ENCODE measurements at places on chromosomes 4 and X.

- no peaks in the 10 kb centered on the region for H3K27me3 ChIP-seq
- H3K27ac ChIP-seq = no peak overlapping the region
- no peaks in the 10 kb centered on the region for H3K36me3 ChIP-seq
- no peak overlapping the region for H3K4me3 ChIP-seq
Measured at GRCh38 chr4:137609718-137610430, 77.6 kb upstream of the PCDH18 start.

- no peak overlapping the region for H3K4me3 ChIP-seq
- H3K27me3 ChIP-seq = no peaks in the 10 kb centered on the region
- no peak overlapping the region for H3K27ac ChIP-seq
- no peak for DNase-seq
- no peaks in the 10 kb centered on the region for H3K36me3 ChIP-seq
Measured at GRCh38 chrX:16319929-16320328, 152.6 kb downstream of the MAGEB17 start.

- no peaks in the 10 kb centered on the region for H3K4me1 ChIP-seq
- no peaks in the 10 kb centered on the region for H3K27me3 ChIP-seq
- no peak for DNase-seq
- no peak overlapping the region for H3K4me3 ChIP-seq
- H3K27ac ChIP-seq = no peak overlapping the region
- no peaks in the 10 kb centered on the region for H3K36me3 ChIP-seq
Measured at GRCh38 chr4:169231647-169232262, 39.0 kb downstream of the SH3RF1 start.

- DNase-seq = no peak
- H3K27me3 ChIP-seq = no peaks in the 10 kb centered on the region
- no peaks in the 10 kb centered on the region for H3K4me1 ChIP-seq
- no peak overlapping the region for H3K4me3 ChIP-seq
- no peaks in the 10 kb centered on the region for H3K36me3 ChIP-seq
Measured at GRCh38 chr4:138977524-138977923, 38.1 kb upstream of the NOCT start.

DNA sequence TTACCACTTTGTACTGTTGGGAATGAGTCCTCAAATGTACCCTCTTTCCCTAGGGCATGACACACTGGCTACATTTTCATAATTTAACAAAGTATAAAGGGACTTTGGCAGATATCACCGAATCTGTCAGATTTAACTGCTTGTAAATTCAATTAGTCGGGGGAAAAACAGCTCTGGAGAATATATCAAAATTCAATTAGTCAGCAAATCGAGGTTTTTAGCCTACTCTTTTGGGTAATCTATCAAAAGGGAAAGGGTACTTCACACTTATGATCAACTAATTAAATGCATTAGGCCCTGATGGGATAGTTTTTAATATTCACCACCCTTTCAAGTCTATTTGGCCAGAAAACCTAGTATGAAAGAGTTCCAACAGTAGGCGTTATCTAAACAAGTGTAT, 141.0 kb downstream of the IL1RAPL2 start:
- no peaks in the 10 kb centered on the region for H3K4me1 ChIP-seq
- H3K27ac ChIP-seq = no peak overlapping the region
- H3K27me3 ChIP-seq = peaks cover 4% of the 10 kb centered on the region
- no peak overlapping the region for H3K4me3 ChIP-seq
- DNase-seq = no peak

GRCh38 chrX:147847999-147848398, 63.7 kb upstream of the FMR1 start:
- no peak for DNase-seq
- peaks cover 4% of the 10 kb centered on the region for H3K4me1 ChIP-seq
- H3K27ac ChIP-seq = no peak overlapping the region
- H3K36me3 ChIP-seq = no peaks in the 10 kb centered on the region

DNA sequence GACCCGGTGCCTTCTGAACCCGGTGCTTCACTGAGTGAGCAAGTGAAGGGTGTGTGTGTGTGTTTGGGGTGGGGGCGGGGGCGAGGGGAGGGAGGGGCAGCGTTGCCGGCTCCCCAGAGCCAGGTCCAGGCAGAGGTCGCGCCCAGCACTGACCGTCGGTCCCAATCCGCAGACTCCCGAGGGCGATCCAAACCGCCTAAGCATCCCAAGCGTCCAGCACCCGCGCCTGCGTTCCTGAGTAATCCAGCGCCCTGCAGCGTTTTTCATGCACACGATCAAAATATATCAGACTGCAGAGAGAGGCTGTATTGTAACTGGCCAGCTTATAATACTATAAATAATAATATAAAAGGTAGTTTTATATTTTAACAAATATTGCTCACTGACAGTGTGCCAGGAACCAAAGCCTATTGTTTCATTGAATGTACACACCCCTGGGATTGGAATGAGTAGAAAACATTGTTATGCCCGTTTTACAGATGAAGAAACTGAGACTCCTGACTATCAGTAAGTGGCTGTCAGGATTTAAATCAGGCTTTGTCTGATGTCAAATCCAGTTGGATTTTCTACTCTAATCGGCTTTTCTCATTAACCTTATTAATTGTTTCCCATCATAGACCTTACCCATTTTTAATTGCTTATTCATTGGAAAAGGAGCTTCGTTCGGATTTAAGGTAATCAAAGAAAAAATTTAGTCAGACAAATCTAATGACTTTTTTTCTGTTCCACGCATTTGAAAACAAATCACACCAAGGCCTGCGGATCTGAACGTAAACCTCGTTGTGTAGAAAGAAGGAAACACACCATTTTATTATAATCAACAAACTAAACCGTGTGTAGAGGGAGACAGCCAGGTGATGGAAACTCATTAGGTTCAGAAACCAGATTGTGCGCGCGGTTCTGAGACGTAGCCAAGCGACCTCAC, 4.0 kb upstream of the NKX3-2 start:
- H3K27me3 ChIP-seq = peaks cover 92% of the 10 kb centered on the region
- H3K4me3 ChIP-seq = peak overlapping the region; percentile 78
- H3K36me3 ChIP-seq = peaks cover 7% of the 10 kb centered on the region
- H3K4me1 ChIP-seq = peaks cover 27% of the 10 kb centered on the region

DNA sequence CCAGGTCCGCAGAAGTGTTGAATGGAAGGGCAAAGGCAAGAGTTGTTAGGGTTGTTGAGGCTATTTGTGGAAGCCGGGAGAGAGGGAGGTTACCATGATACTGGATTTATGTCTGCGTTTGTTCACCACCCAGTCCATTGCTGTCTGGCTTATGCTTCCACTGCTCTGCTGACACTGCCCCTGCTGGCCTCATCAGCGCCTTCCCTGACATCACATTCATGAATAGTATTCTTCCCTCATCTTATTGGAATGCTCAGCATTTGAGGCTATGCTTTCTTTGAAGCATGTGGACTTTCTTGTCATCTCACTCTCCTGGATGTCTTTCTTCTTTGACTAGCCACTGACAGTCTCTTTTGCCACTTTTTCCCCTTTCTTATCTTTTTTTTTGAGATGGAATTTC, 10.3 kb downstream of the GNL3L start:
- peaks cover 21% of the 10 kb centered on the region for H3K36me3 ChIP-seq
- H3K27ac ChIP-seq = no peak overlapping the region
- no peak for DNase-seq

GRCh38 chr4:181509073-181509472, 734.1 kb upstream of the TENM3 start:
- no peaks in the 10 kb centered on the region for H3K27me3 ChIP-seq
- H3K4me3 ChIP-seq = no peak overlapping the region

GRCh38 chr4:125043486-125043885, 271.3 kb upstream of the FAT4 start:
- no peaks in the 10 kb centered on the region for H3K27me3 ChIP-seq
- no peak overlapping the region for H3K27ac ChIP-seq
- DNase-seq = no peak
- H3K36me3 ChIP-seq = no peaks in the 10 kb centered on the region
- H3K4me3 ChIP-seq = no peak overlapping the region

- DNase-seq = no peak
- peak overlapping the region; percentile 87 for H3K4me3 ChIP-seq
- peaks cover 24% of the 10 kb centered on the region for H3K4me1 ChIP-seq
- H3K27ac ChIP-seq = peak overlapping the region; percentile 75
- peaks cover 6% of the 10 kb centered on the region for H3K36me3 ChIP-seq
Measured at GRCh38 chrX:40094900-40095582, 2.7 kb downstream of the BCOR start.

- peaks cover 1% of the 10 kb centered on the region for H3K36me3 ChIP-seq
- H3K4me3 ChIP-seq = peak overlapping the region; percentile 94
- peaks cover 27% of the 10 kb centered on the region for H3K4me1 ChIP-seq
- peaks cover 89% of the 10 kb centered on the region for H3K27me3 ChIP-seq
- peak; percentile 27 for DNase-seq
- H3K27ac ChIP-seq = peak overlapping the region; percentile 12
Measured at GRCh38 chr4:24471486-24472160, 112.7 kb downstream of the DHX15 start.

DNA sequence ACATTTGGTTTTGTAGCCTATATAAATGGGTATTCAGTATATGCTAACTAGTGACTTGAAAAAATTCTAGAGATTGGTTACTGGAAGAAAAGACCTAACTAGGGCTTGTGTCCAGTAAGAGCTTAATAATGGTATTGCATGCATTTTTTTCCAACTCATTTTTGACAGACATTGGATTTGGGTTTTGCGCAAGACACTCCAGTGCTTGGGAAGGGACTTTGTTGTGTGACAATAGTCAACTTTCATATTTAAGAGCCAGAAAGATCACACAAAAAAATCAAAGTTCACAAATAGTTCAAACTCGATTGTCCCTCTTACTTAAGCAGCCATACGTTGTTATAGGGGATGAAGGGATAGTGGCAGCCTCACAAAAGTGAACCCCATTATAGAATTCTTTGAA, 1.2 kb upstream of the HSD17B11 start:
- no peak overlapping the region for H3K4me3 ChIP-seq
- H3K36me3 ChIP-seq = peaks cover 12% of the 10 kb centered on the region
- H3K27ac ChIP-seq = no peak overlapping the region
- DNase-seq = no peak

GRCh38 chr4:68905598-68905938, 46.0 kb downstream of the UGT2A3 start:
- no peak overlapping the region for H3K27ac ChIP-seq
- no peak for DNase-seq
- no peaks in the 10 kb centered on the region for H3K27me3 ChIP-seq
- H3K4me3 ChIP-seq = no peak overlapping the region
- H3K36me3 ChIP-seq = no peaks in the 10 kb centered on the region

DNA sequence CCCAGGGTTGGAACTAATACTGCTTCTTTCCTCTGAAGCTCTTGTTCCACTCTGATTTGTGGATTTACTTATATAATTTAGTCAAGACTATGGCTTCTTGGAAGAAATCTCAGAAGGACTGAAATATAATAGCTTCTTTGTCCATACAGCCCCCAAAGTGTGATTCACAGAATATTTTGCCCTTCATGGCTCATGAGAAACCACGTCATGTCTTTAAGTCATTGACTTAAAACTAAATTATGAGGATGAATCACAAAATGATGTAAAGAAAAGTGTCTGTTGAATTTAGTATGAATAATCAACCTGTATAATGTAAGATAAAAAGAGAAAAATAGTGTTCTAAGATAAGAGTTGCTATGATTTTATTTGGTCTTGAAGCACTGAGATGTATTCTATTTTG, 43.3 kb upstream of the AGA start:
- H3K4me3 ChIP-seq = no peak overlapping the region
- H3K36me3 ChIP-seq = peaks cover 7% of the 10 kb centered on the region
- no peaks in the 10 kb centered on the region for H3K27me3 ChIP-seq
- H3K4me1 ChIP-seq = peaks cover 22% of the 10 kb centered on the region
- no peak for DNase-seq

GRCh38 chr4:189979196-189980047, 38.8 kb downstream of the FRG1 start:
- no peak for DNase-seq
- H3K27ac ChIP-seq = peak overlapping the region; percentile 43
- H3K27me3 ChIP-seq = no peaks in the 10 kb centered on the region
- no peaks in the 10 kb centered on the region for H3K4me1 ChIP-seq
- H3K4me3 ChIP-seq = no peak overlapping the region

- H3K27ac ChIP-seq = no peak overlapping the region
- no peaks in the 10 kb centered on the region for H3K36me3 ChIP-seq
- no peak for DNase-seq
- H3K27me3 ChIP-seq = no peaks in the 10 kb centered on the region
Measured at GRCh38 chr4:60241866-60242265, 958.3 kb upstream of the ADGRL3 start.

DNA sequence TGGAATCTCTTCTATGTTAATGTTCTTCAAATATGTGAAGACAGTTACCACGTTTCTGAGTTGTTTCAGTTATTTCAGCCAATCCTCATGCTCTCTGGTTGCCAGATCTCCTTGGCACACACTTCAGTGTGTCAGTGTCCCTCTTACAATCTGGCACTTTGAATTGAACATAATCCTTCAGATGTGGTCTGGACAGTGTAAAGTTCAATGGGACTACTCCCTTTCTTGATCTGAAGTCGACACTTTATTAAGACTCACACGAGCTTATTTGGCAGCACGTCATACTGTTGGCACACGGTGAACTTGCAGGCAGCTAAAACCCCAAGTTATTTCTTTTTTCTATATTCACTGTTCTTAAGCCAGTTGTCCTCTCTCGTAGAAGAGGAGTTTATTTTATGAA, 28.2 kb downstream of the ARSJ start:
- H3K4me3 ChIP-seq = no peak overlapping the region
- H3K27ac ChIP-seq = no peak overlapping the region
- DNase-seq = no peak
- peaks cover 4% of the 10 kb centered on the region for H3K27me3 ChIP-seq
- peaks cover 4% of the 10 kb centered on the region for H3K4me1 ChIP-seq
- H3K36me3 ChIP-seq = no peaks in the 10 kb centered on the region

GRCh38 chr4:42428036-42428435, 30.7 kb downstream of the SHISA3 start:
- DNase-seq = no peak
- H3K27ac ChIP-seq = no peak overlapping the region
- H3K4me1 ChIP-seq = no peaks in the 10 kb centered on the region
- peaks cover 14% of the 10 kb centered on the region for H3K36me3 ChIP-seq
- H3K4me3 ChIP-seq = no peak overlapping the region

DNA sequence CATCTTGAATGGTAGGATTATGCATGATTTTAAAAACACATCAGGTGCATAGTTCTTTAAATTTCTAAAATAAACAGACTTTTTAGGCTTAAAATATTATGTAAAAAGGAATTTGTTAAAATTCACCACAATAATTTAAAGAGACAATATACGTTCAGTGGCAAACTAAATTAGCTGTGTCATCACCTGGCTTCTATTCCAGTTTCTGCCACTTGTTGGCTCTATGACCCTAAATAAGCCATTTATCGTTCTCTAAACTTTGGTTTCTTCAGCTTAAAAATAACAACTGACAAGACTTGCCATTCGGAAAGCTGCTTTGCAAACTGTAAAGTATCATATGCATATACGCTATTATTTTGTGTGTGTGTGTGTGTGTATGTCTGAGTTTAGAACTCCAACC, 141.3 kb downstream of the MGST2 start:
- no peaks in the 10 kb centered on the region for H3K36me3 ChIP-seq
- no peak for DNase-seq
- H3K4me3 ChIP-seq = no peak overlapping the region
- no peaks in the 10 kb centered on the region for H3K27me3 ChIP-seq

- H3K27ac ChIP-seq = no peak overlapping the region
- DNase-seq = no peak
- H3K36me3 ChIP-seq = no peaks in the 10 kb centered on the region
- no peaks in the 10 kb centered on the region for H3K4me1 ChIP-seq
- H3K4me3 ChIP-seq = no peak overlapping the region
Measured at GRCh38 chr4:133921280-133922195, 280.1 kb downstream of the PABPC4L start.
